ENCODE measurements at places on chromosomes 2 and 18.

GRCh38 chr2:11214770-11215169 is 59.5 kb downstream of the SLC66A3 start:
- no peak for DNase-seq

DNA sequence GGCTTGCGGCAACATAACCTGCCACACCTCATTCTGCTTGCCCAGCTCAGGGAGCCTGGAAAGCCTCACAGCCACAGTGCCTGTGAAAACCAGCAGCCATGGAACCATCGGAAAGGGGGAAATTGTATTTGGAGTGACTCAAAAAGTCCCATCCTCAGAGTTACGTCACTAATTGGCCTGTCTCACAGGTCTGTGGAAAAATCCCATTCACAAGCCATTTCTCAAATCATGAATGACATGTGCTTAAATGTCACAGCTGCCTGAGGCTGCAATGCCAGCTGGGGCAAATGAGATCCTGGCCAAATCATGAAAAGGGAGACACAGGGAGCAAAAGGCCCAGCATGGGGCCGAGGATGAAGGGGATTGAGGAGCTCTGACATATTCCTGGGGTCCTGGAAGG is 486.9 kb upstream of the RAB6C start:
- no peak for DNase-seq

DNA sequence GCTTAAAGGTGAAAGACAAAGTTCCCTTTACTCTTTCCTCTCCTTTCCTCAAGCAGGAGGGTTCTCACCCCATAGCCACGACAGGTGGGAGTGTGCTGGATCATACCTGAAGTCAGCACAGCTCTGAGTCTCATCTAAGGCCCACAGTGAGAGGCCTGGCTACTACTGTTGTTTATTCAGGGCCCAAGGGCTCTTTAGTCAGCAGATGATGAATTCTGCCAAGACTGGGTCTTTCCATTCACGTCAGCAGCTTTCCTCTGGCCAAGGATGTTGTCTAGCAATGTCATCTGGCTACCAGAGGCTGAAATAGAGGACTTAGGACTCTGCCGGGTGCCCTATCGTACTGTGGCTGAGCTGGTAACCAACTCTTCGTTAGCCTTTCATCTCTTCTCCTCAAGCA is 308.4 kb upstream of the THUMPD2 start:
- no peak for DNase-seq

DNA sequence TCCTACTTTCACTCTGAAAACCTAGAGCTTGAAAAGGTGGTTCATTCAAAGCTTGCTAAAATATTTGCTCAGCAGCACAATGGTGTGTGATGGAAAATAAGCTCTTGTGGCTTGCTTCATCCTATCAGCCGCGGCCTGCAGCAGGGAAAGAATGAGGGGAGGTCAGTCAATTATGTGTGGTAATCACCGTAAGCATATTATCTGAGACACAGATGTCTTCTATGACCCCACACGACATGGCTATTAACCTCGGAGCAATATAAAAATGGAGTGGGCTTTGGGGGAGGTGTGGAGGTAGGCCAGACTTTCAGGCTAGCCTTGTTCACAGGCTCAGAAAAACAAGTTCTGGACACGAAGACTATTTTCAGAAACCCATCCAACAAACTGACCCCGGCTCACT is 98.4 kb upstream of the SIX3 start:
- no peak for DNase-seq

GRCh38 chr18:55763805-55764204 is 175.8 kb upstream of the TCF4 start:
- no peak for DNase-seq

GRCh38 chr18:62944454-62944853 is 229.1 kb downstream of the PHLPP1 start:
- no peak for DNase-seq

DNA sequence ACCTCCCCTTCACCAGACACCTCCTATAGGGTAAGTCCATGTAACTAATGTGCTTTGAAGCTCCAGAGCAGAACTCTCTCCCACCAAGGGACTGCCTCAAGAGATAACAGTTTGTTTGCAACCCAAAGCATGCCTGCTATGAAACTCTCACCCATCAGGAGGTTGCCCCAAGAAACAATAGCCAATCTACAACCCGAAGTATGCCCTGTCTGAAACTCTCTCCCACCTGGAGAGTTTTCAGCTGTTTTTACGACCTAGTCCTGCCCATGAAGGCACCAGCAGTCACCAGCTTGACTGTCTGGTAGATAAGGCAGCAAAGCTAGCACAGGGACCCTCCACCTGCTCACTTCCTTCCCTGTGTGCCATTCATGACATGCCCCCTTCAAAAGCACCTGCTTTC is 533.9 kb upstream of the CRIM1 start:
- DNase-seq, result no peak

DNA sequence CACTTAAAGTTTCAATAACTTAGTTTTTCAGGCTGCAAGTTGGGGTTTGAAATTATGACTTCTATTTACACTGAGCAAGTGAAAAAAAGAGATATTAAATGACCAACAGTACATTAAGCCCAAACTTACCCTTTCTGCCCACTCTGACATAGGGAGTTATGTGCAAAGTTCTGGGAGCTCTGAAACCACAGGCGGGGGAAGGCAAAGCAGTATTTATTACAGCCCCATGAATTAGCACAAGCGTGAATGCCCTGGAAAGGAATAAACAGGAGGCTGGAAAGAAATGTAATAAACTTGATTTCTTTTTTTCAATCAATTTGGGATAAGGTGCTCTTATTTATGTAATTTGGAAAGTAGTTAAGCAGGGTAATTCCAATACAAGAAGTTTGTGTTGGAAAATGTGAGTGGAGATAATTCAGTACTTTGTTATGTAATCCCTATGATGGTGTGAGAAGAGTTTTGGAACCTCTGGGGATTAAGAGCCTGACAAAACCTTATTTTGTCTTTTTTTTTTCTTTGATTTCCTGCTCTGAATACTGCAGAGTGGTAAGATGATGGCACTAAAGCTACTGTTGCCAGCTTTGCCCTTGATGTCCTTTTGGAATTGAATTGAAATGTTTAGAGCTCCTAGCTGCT is 351.5 kb downstream of the ARHGAP15 start:
- DNase-seq, result no peak

- no peak for DNase-seq
These were observed 24.0 kb downstream of the IL1B start for GRCh38 chr2:112812318-112813267.

- DNase-seq, result no peak
These were observed 51.5 kb upstream of the PHLPP1 start for GRCh38 chr18:62663731-62664336.

GRCh38 chr2:100643906-100644501 is 81.2 kb downstream of the PDCL3 start:
- DNase-seq, result no peak

DNA sequence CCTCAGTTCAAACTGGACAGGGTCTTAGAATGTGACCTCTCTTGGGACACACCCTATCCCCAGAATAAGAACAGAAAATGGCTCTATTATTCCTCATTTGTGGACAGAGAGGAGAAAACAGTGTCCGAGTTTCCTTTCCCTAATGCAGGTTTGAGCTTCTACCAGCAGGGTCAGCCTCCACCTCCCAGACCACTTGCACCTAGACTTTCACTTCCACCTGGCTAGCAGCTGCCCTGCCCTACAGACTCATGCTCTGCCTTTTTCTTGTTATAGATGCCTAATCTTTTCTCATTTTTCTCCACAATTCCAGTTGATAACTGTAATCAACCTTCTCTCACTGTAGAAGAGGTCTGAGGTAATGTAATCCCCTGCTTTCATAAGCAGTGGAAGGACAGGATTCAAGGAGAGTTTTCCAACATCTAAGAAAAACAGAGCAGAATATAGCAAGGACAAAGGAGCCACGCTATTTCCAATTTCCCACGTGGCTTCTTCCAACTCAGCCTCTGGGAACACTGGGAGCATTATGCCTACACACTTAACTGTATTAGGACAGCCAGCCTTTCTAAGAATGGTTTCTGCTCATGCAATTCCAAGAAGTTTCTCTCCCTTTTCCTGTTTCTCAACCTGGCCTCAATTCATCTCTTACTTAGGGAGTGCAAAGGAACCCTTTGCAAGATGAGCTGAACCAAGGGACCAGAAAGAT is 239.8 kb downstream of the BCL11A start:
- DNase-seq, result no peak

DNA sequence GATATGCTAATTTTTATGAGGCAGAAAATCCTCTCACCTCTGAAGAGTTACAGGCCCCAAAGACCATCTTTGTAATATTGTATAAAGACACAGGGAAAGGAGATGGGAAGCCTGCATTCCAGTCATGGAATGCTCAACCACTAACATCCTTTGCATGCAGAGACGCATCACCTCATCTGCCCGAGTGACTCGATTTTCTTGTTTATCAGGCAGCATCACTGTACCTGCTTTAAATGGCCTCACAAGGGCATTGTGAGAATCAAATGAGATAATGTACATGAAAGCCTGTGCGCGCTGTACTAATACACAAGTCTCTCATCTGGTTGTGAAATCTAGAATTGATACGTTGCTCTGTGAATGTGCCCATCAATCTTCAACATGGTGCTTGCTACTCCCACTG is 10.2 kb upstream of the TMEM247 start:
- no peak for DNase-seq

GRCh38 chr18:27956001-27956640 is 220.8 kb downstream of the CDH2 start:
- no peak for DNase-seq

DNA sequence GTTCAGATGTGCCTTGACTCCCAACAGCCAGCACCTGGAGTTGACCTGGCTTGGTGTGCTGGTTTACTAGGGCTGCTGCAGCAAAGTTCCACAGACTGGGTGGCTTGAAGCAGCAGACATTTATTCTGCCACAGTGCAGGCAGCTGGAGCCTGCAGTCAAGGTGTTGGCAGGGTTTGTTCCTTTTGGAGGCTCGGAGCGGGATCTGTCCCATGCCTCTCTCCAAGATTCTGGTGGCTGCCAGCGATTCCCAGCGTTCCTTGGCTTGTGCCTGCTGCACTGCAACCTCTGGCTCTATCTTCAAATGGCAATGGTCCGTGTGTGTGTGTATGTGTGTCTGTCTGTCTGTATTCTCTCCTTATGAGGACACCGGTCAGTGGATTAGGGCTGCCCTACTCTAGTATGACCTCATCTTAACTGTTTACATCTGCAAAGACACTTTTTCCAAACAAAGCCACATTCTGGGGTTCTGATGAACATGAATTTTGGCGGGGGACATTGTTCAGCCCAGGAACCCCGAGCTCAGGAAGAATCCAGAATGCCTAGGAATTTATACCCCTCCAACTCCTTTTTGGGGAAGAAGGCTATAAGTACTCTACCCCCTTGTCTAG is 44.7 kb upstream of the TMEM131 start:
- no peak for DNase-seq

DNA sequence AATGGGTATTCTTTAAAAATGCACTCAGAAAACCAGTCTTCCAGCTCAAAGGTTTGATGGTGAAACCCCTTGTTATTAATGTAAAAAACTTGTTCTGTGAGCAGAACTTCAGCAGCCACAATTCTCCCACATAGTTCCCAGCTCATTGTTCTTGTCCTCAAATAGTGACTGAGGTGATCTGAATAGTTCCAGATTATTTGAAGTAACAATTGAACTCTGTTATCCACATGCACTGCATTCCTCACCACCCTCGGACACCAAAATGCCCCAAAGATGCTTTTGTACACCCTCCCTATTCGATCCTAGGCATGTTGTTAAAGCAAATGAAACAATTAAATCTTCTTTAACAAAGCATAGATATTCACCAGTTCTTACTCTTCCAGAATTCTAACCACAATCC is 2186.8 kb upstream of the CELF4 start:
- DNase-seq, result no peak

GRCh38 chr2:110818767-110819481 is 86.6 kb downstream of the ACOXL start:
- DNase-seq, result no peak

- DNase-seq, result no peak
These were observed 32.2 kb upstream of the PIK3C3 start for GRCh38 chr18:41922841-41923240.

GRCh38 chr2:155904720-155905119 is 427.8 kb downstream of the NR4A2 start:
- no peak for DNase-seq

DNA sequence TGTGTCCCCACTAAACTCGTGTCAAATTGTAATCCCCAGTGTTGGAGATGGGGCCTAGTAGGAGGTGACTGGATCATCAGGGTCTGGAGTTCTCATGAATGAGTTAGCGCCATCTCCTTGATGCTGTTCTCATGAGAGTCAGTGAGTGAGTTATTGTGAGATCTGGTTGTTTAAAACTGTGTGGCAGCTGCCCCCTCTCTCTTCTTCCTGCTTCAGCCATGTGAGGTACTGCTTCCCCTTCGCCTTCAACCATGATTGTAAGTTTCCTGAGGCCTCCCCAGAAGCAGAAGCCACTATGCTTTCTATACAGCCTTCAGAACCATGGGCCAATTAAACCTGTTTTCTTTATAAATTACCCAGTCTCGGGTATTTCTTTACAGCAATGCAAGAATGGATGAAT is 50.4 kb downstream of the AP1S3 start:
- no peak for DNase-seq

- DNase-seq, result no peak
These were observed 138.1 kb downstream of the KCNJ3 start for GRCh38 chr2:154836632-154837031.

DNA sequence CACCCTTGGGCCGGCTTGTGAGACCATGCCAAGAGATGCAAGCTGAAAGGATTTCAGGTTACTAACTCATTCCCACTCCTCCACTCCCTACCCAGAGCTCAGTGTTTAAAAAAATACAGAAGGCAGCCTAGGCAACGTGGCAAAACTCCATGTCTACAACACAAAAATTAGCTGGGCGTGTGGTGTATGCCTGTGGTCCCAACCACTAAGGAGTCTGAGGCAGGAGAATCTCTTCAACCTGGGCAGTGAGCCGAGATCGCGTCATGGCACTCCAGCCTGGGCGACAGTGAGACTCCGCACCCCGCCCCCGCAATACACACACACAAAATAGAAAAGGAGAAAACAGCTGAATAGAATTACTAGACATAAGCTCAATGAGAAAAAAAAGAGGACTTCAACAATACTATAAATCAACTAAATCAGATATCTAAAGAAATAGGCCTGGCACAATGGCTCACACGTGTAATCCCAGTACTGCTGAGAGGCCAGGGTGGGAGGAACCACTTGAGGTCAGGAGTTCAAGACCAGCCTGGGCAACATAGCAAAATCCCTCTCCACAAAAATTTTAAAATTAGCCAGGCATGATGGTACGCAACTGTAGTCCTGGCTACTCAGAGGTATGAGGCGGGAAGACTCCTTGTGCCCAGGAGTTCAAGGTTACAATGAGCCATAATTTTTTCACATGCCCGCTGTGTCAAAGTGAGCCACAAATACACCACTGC is 10.1 kb downstream of the IWS1 start:
- no peak for DNase-seq

GRCh38 chr2:73899801-73900336 is 7.1 kb downstream of the ACTG2 start:
- DNase-seq, result no peak

GRCh38 chr18:11175266-11175979 is 26.1 kb upstream of the PIEZO2 start:
- DNase-seq, result no peak

GRCh38 chr2:88212251-88212790 is 42.2 kb downstream of the THNSL2 start:
- DNase-seq, result no peak

- no peak for DNase-seq
These were observed 279.8 kb downstream of the PTGR3 start for GRCh38 chr18:74929110-74929509.

All from stimulated activated CD4-positive, alpha-beta T cell treated with anti-CD3 and anti-CD28 coated beads, TNF-alpha, amount 100 ng/mL, for 4 hours (primary cell).